ENCODE measurements at places on chromosomes 6 and 20.

DNA sequence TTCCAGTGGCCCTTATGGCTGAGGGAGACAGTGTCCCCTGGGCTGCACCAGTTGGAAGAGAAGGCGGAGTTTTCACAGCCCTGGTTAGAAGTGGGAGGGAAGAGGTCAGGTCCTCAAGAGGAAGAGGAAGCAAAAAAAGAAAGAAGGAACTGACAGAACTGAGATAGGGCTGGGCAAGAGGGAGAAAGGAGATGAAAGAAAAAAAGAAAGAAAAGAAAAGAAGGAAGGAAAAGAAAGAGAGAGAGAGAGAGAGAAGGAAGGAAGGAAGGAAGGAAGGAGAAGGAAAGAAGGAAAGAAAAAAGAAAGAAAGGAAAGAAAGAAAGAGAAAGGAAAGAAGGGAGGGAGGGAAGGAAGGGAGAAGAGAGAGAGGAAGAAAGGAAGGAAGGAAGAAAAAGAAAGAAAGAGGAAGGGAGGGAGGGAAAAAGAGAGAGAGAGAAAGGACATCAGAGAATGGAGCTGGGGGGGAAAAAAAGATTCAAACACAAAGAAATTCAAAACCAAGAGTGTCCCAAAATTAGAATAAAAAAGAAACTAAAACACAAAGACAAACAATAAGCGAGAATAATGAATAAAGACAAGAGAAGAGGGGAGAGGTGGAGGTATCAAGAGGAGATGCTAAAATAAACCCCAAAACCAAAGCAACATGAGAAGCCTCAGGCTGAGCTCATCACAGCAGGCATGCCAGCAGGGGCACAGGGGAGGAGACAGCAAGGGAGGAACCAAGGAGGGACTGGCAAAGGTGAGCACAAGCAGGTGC, 5.3 kb upstream of the FUCA2 start:
- DNase-seq, result no peak

- no peak for DNase-seq
Observed at GRCh38 chr6:105495515-105495914, 92.6 kb upstream of the PREP start.

- DNase-seq, result no peak
Observed at GRCh38 chr20:25082498-25082873, 545 bp upstream of the VSX1 start.

- no peak for DNase-seq
Observed at GRCh38 chr6:118993803-118994251, 58.9 kb upstream of the MCM9 start.

GRCh38 chr20:31746068-31746878, 7.2 kb downstream of the TPX2 start:
- no peak for DNase-seq

- DNase-seq, result no peak
Observed at GRCh38 chr6:25008707-25009392, 73.1 kb upstream of the RIPOR2 start.

- no peak for DNase-seq
Observed at GRCh38 chr6:20604159-20604558, 69.9 kb downstream of the CDKAL1 start.

GRCh38 chr20:38044685-38045084, 11.1 kb downstream of the RPRD1B start:
- no peak for DNase-seq

GRCh38 chr6:51213811-51214210, 395.1 kb downstream of the TFAP2B start:
- no peak for DNase-seq

- no peak for DNase-seq
Observed at GRCh38 chr20:17655865-17656479, 26.1 kb downstream of the RRBP1 start.

DNA sequence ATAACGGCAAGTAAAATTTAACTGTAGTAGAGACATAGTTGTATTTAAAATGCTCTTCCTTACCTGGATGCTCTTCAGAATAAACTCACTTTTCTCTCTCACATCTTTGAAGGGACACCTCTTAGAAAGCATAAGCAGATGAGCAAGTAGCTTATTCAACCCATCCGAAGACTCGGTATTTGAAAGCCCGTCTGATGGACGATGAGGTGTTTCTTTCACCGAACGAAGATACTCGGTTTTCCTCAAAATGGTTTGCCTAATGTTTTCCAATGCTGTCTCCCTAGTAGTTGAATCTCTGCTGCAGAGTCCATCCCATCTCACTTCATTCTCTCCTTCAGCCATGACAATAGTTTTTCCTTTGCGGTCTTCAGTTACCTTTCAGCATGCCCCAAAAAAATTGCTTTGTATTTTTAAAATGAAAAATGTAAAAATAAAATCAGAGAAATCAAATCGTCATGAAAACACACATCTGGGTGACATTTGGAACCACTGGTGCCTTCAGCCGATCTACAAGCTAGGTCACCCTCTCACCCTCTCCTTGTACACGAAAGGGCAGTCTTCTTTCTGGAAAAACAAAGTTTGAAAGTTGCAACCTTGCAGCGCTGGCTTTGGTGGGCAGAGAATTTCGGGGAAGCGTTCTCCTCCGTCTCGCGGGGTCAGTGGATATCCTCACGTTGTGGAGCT, 772 bp downstream of the SESN1 start:
- no peak for DNase-seq

DNA sequence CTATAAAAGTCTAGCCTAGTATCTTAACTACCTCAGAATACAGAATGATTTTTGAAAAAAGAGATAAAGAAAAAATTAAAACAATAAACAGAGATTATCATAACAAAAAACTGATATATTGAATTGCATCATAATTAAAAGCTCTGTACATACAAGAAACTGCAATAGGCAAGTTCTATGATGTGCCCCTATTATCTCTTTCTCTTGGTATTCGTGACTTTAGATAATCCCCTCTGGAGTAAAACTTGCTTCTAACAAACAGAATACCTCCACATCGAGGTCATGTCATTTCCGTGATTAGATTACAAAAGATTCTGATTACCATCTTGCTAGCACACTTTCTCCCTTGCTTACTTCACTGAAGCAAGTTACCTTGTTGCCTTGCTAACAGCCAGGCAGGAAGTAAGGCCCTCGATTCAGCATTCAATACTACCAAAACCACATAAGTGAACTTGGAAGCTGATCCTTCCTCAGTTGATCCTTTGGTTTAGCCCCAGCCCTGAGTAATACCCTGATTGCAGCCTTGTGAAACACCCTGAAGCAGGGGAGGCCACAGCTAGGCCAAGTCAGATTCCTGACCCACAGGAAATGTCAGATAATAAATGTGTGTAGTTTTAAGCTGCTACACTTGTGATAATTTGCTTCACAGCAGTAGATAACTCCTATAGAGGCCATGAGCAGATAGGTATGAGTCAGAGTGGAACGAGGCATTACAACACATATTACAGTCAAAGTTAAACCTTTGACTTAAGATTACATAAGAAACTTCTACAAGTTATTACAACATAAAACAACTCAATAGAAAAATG, 53.7 kb upstream of the TMX4 start:
- DNase-seq, result no peak

GRCh38 chr20:50930139-50930975, 880 bp downstream of the ADNP start:
- DNase-seq, result no peak

DNA sequence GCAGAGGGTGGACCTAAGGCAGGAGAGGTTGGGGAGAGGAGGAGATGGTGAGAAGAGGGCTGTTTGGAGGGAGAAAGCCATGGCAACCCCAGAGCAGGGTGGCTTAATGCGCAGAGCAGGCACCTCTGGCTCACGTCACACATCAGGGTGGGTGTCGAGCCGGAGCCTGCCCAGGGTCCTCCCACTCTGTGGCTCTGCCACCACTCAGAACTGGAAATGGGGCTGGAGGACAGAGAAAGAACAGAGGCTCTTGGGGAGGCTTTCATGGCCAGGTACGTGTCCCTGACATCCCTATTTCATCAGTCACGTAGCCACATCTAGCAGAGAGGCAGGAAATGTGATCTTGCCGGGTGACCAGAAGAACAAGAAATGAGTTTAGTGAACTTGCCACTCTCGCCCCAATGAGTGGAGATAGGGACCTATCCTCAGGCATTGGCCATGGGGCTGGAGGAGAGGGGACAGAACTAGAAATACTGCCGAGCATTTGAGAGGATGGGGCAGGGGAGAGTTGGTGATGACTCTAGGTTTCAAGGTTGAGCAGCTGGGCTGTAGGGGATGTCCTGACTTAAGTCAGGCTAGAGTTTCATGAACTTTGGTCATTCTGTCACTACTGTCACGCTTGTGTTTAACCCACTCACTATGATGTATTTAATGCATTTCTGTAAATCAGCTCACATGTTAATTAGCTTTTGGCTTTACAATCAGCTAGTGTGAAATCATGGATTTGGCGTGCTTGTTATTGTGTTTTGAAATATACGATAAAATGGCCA, 52.7 kb downstream of the CDH26 start:
- DNase-seq, result peak; percentile 37

DNA sequence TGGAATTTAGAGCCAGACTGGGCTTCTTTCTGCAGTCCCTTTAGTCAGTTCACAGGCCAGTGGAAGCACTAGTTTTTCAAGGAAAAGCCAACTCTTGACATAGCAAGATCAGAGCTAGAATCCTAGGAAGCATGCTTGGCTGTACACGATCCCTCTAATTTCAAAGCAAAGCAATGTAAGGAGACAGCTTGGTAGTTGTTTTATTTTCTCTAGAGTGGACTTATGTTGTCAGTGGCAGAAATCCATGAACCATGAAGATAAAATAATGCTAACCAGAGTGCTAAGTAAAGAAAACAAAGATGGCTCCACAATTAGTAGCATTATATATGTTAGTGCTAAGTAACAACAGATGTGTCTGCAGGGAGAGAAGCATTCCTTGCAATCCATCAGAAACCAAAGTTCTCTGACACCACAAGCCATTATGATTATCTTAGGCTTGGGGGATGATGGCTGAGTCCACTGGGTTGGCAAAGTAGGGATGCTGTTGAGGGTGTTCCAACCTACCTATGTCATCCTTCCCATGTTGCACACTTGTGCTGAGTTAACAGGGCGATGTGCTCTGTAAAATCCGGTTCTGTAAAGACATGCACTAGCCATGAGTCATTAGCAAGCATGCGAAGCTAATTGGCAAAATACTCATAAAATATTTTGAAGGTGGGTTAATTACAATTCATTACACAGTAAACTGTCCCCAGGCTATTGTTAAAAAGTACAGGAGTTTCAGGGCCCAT, 115.2 kb downstream of the BMP2 start:
- DNase-seq, result no peak

- no peak for DNase-seq
Observed at GRCh38 chr6:101380897-101381630, 12.4 kb upstream of the GRIK2 start.

DNA sequence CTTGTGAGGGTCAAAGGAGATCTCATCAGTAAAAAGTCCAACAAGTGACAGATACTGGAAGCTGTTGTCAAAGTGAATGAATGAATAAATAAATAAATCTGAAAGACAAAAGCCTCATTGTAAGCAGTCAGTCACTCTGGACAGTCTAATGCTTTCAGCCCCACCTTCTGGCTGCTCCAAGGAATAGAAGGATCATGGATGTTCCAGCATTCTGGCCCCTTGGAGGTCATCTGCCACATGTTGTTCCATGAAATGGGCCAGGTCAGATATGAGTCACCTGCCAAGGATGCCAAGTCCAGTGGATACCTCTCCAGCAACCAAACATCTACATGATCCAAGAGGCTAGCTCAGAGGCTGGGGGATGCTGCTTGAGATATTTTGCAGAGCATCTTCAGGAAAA, 185.6 kb downstream of the BMP7 start:
- DNase-seq, result no peak

GRCh38 chr20:12906361-12906760, 102.4 kb upstream of the SPTLC3 start:
- no peak for DNase-seq

DNA sequence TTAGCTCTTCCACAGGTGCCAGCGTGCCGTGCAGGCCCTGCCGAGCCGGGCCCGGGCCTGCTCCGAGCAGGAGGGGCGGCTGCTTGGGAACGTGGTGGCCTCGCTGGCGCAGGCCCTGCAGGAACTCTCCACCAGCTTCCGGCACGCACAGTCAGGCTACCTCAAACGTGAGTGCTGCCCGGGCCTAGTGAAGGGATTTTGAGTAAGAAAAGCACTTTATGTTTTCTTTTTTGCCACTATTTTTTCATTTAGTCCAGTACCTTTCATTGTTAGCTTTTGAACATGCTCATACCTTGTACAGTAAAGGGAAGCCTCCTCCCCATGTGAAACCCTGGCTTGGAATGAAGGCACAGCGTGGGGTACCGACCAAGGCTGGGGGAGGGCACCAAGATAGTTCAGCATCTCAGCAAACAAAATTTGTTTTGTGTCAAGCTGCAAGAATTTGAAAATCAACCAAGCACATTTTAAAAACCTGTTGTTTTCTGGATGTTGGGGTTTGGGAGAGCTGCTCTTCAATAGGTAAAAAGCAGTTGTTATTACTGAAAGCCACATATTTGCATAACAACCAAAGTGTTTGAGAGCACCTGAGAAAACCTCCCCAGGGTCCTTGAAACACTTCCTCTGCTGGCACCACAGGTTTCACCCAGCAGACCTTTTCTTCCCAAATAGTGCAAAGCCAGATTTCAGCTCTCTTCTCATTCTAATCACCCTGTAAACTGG, 18.4 kb downstream of the STX16 start:
- DNase-seq, result peak; percentile 39

- DNase-seq, result no peak
Observed at GRCh38 chr6:150685860-150686259, 86.2 kb downstream of the PLEKHG1 start.

- DNase-seq, result no peak
Observed at GRCh38 chr6:71406865-71407860, 118.6 kb downstream of the OGFRL1 start.

DNA sequence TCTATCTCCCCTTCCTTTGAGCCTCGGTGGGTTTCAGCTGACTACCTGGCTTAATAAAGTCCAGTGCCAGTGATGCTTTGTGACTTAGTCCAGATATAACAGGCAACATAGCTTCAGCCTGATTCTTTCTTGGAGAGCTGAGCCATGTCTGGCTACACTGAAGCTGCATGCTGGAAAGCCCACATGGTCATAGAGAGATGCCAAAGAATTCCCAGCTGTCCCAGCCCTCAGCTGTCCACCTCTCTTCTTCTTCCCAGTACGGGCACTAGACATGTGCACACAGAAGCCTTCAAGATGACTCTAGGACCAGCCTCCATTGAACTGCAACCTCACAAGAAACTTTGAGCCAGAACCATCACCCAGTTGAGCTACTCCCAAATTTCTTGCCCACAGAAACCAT, 154.1 kb upstream of the MYLIP start:
- DNase-seq, result no peak

GRCh38 chr6:11211254-11211653, 21.2 kb downstream of the NEDD9 start:
- no peak for DNase-seq

- DNase-seq, result no peak
Observed at GRCh38 chr6:43608310-43608763, 20.7 kb downstream of the GTPBP2 start.

GRCh38 chr6:89118931-89119330, 1.1 kb upstream of the SRSF12 start:
- DNase-seq, result no peak

Measured in esophagus muscularis mucosa (tissue), 4 donors.